Hindlimb muscle (tissue), 1 donor: ENCODE measurements at places on chromosomes 4 and X. TPM values are rescaled to one million over a fixed set of nuclear protein-coding genes. Genes with fewer than 3 reads are reported as not detected.

The FBXW7 gene
- 35.8 TPM for polyA plus RNA-seq

The NLRP2B gene
- polyA plus RNA-seq, result not detected

The VCX3A gene
- not detected for polyA plus RNA-seq

The MAGEC2 gene
- not detected for polyA plus RNA-seq

The NWD2 gene
- not detected for polyA plus RNA-seq
